ENCODE measurements at places on chromosomes 2 and 18. TPM values are rescaled to one million over a fixed set of nuclear protein-coding genes. Genes with fewer than 3 reads are reported as not detected.
A peak's percentile ranks its signal among the peaks of the same experiment; 100 is the strongest.

GRCh38 chr2:216624251-216624650, 9.0 kb upstream of the IGFBP2 start:
- no peak overlapping the region for H3K4me3 ChIP-seq
- H3K4me1 ChIP-seq: peaks cover 6% of the 10 kb centered on the region
- H3K27ac ChIP-seq: no peak overlapping the region
- no peak for DNase-seq
- peaks cover 14% of the 10 kb centered on the region for H3K27me3 ChIP-seq
- no peaks in the 10 kb centered on the region for H3K36me3 ChIP-seq

DNA sequence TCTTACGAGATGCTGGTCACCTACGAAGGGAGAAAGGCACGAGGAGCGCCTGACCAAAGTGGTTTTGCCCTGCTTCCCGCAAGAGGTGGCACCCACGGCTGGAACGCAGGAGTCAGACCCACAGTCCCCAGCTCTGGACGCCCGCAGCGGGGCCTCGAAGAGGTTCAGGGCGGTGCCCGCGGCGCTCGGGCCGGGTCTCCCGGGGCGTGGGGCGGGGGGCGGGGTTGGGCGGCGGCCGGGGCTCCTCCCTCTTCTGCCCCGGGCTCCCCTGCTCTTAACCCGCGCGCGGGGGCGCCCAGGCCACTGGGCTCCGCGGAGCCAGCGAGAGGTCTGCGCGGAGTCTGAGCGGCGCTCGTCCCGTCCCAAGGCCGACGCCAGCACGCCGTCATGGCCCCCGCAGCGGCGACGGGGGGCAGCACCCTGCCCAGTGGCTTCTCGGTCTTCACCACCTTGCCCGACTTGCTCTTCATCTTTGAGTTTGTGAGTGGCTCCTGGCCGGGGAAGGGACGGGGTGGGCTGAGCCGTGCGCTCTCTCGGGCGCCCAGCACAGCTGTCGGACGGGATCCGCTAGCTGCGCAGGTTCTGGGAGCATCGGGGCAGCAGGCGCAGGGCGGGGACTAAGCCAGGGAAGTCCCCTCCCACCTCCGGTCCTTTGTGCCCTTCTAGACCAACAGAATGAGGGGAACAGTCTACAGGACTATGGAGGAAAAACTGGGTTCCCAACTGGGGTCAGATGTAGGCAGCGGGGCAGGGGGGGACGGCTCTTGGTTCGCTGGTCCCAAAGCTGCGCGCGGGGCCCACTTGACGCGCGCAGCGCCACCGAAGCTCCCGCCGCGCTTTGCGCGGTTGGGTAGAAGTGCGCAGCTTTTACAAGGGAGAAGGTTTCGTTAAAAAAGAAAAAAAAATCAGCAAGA, at the start of gene MAL:
Gene MAL (plus strand): TSS at position 303 of the 914 bp plus-strand sequence. CDS start 85 bp downstream, at position 388.
- peaks cover 65% of the 10 kb centered on the region for H3K4me1 ChIP-seq
- peak within 1 kb of the TSS; percentile 99 for H3K4me3 ChIP-seq
- peaks cover 41% of the 10 kb centered on the region for H3K36me3 ChIP-seq

DNA sequence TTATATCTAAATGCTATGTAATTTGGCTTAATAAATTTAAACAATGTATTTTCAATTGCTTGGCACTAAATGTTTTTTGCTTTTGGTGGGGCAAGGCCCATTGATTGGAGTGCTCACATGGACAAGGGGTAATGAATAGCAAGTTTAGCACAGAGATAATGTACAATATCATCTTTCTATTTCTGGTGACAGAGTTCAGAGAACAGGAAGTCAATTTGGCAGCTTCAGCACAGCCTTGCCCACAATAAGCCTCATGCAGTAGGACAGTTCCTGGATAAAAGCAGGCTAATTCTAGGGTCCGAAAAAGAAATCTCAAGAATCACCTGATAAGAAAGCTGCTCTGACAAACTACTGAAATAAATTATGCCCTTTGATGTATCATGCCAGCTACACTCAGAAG, 443.9 kb upstream of the FSHR start:
- H3K27me3 ChIP-seq: no peaks in the 10 kb centered on the region
- no peak overlapping the region for H3K4me3 ChIP-seq
- no peaks in the 10 kb centered on the region for H3K36me3 ChIP-seq

DNA sequence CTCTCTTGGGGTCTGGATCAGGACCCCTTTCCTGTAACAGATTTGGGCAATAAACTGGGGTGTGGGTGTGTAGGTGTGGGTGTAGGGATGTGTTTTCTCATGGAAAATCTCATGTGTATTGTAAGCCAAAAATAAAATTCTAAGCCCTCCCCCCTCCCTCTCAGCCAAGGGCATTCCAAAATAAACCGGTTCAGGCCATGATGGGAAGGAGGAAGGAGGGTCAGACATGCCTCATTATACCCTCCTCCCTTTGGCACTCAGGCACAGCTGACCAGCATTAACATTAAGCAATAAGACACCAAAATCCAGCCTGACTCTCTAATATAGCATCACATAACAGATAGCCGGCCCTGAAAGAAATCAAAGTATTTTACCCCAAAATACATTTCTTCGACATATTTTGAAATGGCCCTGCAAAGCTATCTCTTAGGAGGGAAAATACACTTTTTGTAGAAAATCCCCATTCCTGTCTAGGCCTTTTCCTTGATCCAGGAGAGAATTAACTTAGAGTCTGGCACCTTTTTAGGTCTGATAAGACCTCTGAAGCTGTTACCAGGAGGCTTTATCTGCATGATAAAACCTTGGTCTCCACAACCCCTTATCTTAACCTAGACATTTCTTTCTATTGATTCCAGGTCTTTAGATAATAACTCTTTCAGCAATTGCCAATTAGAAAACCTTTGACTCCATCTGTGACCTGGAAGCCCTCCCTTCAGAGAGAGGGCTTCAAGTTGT, 128.7 kb upstream of the COL5A2 start:
- DNase-seq: no peak
- no peak overlapping the region for H3K27ac ChIP-seq
- H3K27me3 ChIP-seq: no peaks in the 10 kb centered on the region
- H3K36me3 ChIP-seq: no peaks in the 10 kb centered on the region
- H3K4me3 ChIP-seq: no peak overlapping the region

GRCh38 chr2:238408615-238409340, 17.9 kb upstream of the ASB1 start:
- no peak for DNase-seq
- no peak overlapping the region for H3K27ac ChIP-seq
- no peaks in the 10 kb centered on the region for H3K27me3 ChIP-seq
- no peaks in the 10 kb centered on the region for H3K36me3 ChIP-seq

DNA sequence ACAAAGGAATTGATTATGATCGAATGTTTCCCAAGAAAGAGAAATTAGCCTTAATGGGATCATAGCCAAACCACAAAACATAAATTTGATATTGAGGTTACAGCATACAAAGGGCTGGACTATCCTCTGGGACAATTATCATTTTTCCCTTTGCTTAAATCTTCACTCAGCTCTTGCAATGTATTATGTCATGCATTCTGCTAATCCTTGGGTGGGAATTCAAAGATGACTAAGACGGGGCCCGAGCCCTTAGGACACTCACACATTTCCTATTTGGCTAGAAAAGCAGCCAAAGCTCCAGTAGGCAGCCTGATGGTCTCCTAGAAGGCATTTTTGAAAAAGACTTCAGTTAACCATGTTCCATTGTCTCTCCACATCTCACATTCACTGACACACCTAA, 17.2 kb upstream of the NMI start:
- H3K4me3 ChIP-seq: no peak overlapping the region
- H3K27ac ChIP-seq: no peak overlapping the region
- peaks cover 13% of the 10 kb centered on the region for H3K27me3 ChIP-seq
- H3K4me1 ChIP-seq: no peaks in the 10 kb centered on the region

GRCh38 chr2:18551169-18551568, 9.3 kb downstream of the RDH14 start:
- H3K27ac ChIP-seq: no peak overlapping the region
- DNase-seq: no peak
- peaks cover 39% of the 10 kb centered on the region for H3K36me3 ChIP-seq
- H3K4me1 ChIP-seq: peaks cover 29% of the 10 kb centered on the region

- no peaks in the 10 kb centered on the region for H3K27me3 ChIP-seq
- no peaks in the 10 kb centered on the region for H3K4me1 ChIP-seq
- no peaks in the 10 kb centered on the region for H3K36me3 ChIP-seq
- no peak overlapping the region for H3K27ac ChIP-seq
Measured at GRCh38 chr2:17052001-17052400, 386.4 kb upstream of the CYRIA start.

DNA sequence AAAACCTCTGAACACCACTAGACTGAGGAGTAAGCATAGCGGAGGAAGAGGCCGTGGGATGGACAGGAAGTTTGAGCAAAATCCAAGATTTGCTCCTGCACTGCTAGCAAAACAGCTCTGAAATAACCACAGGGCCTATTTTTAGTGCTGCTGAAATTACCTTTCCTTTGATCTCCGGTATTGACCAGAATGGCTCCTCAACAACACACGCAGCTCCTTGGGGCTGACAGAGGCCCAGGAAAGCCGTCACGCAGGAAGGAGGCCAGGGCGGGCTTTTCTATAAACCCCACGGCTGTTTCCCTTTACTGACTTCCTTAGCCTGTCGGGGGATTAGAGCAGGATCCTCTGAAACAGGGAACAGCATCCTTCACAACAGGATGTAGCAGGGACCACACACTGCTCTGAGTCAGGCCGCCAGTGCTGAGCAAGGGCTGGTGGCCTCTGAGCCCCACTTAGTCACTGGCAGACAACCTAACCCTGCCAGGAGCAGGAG, 80.8 kb upstream of the LCLAT1 start:
- H3K27me3 ChIP-seq: no peaks in the 10 kb centered on the region
- peak overlapping the region; percentile 69 for H3K27ac ChIP-seq

DNA sequence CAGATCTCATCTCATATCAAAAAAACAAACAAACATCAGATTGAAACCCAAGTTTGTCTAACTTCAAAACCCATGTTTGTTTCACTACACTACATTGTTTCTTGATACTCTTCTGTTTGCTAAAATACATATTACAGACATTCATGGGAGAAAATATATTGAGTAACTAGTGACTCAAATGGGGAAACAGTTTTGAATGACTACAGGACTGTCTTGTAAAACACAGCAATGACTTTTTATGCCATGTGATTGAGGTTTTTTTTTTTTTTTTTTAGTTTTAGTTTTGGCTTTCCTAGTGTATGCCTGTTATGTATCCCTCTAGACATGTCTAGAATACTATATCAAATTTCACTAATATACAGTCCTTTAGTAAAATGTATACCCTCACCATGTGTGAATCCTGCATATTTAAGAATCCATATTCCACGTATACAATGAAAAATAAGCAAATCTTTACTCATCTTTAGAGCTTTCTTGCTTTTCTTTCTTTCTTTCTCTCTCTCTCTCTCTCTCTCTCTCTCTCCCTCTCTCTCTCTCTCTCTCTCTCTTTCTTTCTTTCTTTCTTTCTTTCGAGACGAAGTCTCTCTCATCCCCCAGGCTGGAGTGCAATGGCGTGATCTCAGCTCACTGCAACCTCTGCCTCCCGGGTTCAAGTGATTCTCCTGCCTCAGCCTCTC, 46.6 kb upstream of the SERTAD2 start:
- peaks cover 28% of the 10 kb centered on the region for H3K36me3 ChIP-seq
- H3K4me1 ChIP-seq: peaks cover 66% of the 10 kb centered on the region
- peak overlapping the region; percentile 19 for H3K4me3 ChIP-seq
- no peak for DNase-seq
- H3K27me3 ChIP-seq: no peaks in the 10 kb centered on the region

DNA sequence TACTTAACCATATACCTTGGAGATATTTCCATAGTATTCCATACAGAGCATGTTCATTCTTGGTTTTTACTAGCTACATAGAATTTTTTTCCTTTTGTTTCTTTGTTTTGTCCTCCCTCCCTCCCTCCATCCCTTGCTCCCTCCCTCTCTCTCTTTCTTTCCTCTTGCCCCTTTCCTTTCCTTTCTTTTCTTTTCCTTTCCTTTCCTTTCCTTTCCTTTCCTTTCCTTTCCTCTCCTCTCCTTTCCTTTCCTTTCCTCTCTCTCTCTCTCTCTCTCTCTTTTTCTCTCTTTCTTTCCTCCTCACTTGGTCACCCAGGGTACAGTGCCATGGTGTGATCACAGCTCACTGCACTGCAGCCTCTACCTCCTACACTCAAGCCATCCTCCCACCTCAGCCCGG, 28.3 kb downstream of the RPL37A start:
- no peaks in the 10 kb centered on the region for H3K27me3 ChIP-seq
- H3K4me3 ChIP-seq: no peak overlapping the region
- no peaks in the 10 kb centered on the region for H3K4me1 ChIP-seq
- no peak overlapping the region for H3K27ac ChIP-seq

DNA sequence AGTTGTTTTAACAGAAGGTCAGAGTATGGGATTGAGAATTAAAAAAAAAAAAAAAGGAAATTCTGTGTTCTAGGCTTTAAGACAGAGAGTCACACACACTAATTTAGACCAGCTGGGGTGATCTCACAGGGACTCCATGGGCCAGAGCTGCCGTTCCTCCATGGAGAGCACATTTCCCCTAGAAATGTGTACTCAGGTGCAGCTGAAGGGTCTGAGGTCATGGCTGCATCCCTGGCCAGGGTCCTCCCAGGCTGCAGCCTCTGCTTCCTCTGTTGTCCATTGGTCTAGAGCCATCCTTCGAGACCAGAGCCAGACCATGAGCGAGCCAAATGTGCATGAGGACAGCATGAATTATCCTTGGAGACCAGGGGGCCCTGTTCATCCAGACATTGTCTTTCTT, 190.1 kb upstream of the TNP1 start:
- H3K36me3 ChIP-seq: no peaks in the 10 kb centered on the region
- peaks cover 17% of the 10 kb centered on the region for H3K27me3 ChIP-seq
- no peaks in the 10 kb centered on the region for H3K4me1 ChIP-seq
- H3K4me3 ChIP-seq: no peak overlapping the region

GRCh38 chr2:12844511-12844910, 127.8 kb downstream of the TRIB2 start:
- H3K4me1 ChIP-seq: no peaks in the 10 kb centered on the region
- no peaks in the 10 kb centered on the region for H3K36me3 ChIP-seq
- H3K27ac ChIP-seq: no peak overlapping the region

DNA sequence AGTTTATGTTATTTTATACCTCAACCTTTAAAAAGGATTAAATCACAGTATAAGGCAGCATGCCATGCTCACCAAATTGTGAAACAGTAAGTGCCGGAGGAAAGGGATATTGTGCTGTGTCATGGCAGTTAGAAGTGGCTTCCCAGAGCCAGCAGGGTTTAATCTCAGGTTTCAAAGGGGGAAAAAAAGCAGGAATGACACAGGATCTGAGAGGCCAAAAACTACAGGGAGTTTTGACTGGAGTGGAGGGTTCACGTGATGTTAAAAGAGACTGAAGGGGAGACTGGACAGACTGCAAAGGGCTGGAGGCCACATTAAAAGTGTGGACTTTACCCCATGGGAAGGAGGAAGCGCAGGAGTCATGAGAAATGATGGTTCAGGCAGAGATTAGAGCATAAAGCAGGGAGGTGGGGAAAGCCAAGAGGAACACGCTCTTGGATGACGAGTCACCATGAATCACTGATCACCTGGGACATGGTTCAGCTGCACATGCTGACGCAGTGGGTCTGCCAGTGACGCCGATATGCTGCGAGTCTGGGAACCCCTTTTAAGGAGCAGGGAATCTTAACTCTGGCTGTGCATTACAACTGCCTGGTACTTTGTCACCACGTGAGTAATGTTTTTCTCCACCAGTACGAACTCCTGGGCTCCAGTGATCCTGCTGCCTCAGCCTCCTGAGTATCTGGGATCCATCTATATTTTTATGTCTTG, 6.1 kb downstream of the CHMP1B start:
- no peak overlapping the region for H3K27ac ChIP-seq
- H3K4me3 ChIP-seq: no peak overlapping the region
- DNase-seq: no peak
- no peaks in the 10 kb centered on the region for H3K27me3 ChIP-seq
- H3K4me1 ChIP-seq: peaks cover 35% of the 10 kb centered on the region

Gene SGO2
- total RNA-seq: 32.3 TPM

Gene ZNF638
- total RNA-seq: 96.5 TPM

Gene PIEZO2
- not detected for total RNA-seq

Gene TCF7L1
- total RNA-seq: 0.18 TPM

Gene SLC39A6
- total RNA-seq: 42.7 TPM

All from activated T-helper 2 cell treated with anti-CD3 and anti-CD28 coated beads, Interferon-gamma antibody, Interleukin-2, Interleukin-4, amounts not matched to agents 10 μg/mL and 5 μg/mL and 100 μg/mL, durations not matched to agents 14 hours and 24 hours and 36 hours (primary cell).